ENCODE measurements at places on chromosomes 16 and 17.
A peak's percentile ranks its signal among the peaks of the same experiment; 100 is the strongest.

DNA sequence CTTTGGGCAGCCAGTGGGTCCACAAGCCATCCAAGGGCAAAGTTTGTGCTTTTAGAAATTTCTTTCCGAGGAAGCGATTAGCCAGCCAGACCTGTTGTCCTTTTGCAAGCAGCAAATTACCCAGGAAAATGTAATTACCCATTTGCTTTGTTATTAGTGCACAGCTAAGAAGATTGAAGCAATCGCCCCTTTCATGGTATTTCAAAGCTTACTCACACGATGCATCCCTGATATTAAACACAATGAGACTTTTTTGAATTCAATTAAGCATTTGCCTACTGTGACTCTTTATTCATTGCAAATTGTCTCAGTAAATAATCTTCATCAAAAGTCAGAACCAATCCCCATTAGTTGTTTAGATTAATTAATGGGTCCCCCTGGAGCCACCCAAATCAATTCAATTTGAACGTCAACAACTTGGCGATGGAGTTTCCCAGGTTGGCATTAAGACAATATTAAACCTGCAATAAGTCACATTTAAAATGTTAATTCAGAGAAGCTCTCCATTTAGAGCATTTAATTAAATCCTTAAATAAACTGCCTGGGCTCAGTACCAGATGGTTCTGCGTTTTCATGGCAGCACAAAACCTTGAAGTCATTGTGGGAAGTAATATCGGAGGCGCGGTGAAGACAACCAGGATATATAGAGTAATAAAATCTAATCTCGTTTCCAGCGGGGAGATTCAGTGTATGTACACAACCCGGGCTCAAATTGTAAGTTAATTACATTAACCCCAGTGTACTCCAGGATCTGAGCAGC lies 366.2 kb upstream of the TNRC6C start:
- peak; percentile 40 for DNase-seq

- peak; percentile 59 for DNase-seq
Measured at GRCh38 chr16:84730406-84731106, 30.8 kb downstream of the USP10 start.

GRCh38 chr16:1997494-1998359 lies 8.0 kb downstream of the SYNGR3 start:
- DNase-seq = no peak

DNA sequence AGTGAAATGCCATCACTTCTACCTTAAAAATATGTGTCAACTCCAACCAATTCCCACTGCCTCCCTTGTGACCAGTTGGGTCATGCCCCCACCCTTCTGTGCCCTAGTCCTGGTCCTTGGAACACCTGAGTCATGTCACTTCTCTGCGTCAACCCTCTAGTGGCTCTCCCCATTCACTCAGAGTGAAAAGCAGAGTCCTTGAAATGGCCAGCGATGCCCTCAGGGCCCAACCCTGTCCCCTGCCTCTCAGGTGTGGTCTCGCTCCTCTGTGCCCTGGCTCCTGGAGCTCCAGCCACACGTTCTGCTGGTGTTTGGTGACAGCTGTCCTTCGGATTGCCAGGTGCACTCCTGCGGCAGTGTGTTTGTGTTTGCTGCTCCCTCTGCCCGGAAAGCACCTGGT lies 89.2 kb downstream of the SPECC1 start:
- DNase-seq = no peak

GRCh38 chr16:73891129-73891542 lies 405.5 kb upstream of the PSMD7 start:
- DNase-seq = no peak

DNA sequence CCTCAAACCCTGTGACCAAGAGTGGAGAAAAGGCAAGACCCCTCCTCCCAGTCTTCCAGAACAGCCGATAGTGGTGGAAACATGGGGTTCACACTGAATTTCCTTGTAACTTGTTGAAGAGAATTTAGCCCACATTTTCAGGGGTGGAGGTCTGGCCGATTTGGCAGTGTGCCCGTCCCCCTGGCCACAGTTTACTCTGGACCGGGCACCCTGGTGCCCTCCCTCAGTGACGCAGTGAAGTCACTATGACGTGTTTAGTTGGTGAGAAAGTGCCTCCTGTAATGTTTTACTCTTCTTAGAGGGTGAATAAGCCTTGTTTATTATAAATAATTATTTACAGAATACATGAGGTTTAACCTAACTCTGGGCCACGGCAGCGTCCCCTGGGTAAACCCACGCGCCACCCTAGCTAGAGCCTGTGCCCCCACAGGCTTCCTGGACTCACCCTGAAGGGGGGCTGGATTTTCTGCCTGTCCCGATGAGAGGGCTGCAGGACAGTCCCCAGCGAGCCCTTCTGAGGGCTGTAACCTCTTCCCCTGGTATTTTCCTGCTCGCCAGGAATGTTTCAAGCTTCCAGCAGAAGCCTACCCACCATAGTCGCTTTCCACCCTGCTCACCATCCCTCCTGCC lies 316.9 kb downstream of the SEC14L1 start:
- no peak for DNase-seq

DNA sequence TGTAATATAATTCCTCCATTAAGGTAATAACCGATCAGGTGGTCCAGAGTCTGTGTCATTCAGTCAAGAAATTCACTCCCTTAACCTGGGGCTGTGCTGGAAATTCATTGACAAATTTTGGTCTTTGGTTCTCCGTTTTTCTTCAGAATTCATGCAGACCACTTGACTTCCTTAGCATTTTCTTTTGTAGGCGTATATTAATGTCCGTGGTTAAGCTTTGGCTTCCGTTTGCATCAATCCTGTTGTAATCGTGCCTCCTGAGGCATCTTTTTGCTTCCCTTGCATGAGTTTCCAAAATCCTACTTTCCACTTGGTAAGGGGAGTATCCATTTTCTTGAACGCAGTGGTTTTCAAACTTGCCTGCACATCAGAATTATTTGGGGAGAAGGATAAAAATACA lies 9.0 kb downstream of the LRRC37B start:
- DNase-seq = no peak

DNA sequence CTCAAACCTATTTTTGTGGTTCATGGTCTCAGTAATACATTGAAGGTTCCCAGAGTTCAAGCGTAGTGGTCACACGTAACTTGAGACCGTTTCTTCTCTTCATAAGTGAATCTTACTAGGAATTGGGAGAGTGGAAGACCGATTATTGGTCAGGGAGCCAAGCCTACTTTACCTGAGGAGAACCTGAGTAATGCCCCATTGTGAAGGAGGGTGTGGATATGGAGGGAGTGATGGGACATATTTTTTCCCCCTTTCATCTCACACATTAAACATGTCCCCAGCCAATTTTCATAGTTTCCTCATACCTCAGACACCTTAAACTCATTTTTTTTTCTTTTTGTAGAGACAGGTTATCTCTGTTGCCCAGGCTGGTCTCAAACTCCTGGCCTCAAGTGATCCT lies 8.9 kb downstream of the GEMIN4 start:
- no peak for DNase-seq

GRCh38 chr17:51188271-51188833 lies 22.1 kb downstream of the NME2 start:
- DNase-seq = no peak
